ENCODE measurements at places on chromosomes 11 and 22.

DNA sequence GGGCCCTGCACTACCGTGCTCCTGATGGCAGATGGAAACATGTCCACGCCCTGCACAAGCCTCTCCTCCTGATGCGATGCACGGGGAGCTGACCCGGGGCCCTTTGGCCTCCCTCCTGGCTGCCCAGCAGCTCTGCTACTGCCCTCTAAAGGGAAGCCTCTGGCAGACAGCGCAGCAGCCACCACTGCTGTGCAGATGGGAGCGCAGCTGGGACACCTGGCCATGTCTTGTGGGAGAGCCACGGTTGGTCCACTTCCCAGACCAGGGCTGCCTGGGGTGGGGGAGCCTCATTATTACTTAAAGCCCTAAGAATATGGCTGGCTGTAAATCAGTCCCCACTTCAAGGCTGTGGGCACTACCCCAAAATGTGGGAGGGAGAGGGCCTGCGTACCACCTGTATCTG is 38.3 kb downstream of the TBX1 start:
- no peak for DNase-seq

GRCh38 chr11:82183346-82183745 is 550.3 kb downstream of the FAM181B start:
- no peak for DNase-seq

DNA sequence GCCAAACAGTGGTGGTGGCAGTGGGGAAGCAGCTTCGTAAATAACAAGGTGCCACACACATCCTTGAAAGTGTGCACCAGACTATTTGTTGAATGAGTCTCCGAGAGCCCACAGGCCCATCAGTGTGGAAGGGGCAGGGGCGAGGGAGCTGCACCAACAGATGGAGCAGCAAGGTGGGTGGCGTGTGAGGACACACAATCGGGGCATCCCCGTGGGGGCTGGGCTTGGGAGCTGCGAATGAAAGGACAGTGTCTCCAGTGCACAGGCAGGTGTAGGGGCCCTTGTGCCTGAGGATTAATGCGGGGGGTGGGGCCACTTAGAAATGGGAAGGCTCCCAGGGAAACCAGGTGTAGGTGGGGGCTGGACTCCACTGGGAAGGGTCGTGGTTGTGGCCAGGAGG is 2.8 kb downstream of the NRXN2 start:
- no peak for DNase-seq

- DNase-seq: no peak
Measured at GRCh38 chr11:120239713-120240640, at the start of gene POU2F3. TSS of gene POU2F3 (plus strand) at chr11:120240140. CDS start at chr11:120240344, 204 bp downstream.

DNA sequence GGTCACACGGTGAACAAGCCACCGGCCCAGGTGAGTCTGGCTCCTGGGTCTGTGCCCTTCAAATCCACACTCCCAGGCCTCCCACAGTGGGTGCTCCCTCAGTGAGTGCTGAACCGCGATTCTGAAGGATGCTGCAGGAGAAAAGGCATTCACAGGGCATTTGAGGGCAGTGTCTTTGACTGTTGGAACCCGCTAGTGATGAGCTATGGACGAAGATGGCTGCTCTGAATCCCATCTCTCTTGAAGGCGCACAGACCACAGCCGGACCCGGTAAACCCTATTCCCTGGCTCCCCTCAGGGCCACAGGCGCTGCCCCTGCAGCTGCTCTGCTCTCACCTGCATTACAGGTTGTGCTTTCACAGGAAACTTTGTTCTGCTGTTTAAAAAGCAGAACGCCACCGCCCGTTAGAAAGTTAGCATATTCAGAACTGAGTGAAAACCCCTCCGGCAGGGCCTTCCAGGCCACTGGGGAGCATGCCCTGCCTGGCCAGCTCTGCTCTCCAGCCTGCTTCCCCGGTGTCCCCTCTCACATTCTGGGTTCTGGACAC is 3.2 kb downstream of the LRRC32 start:
- no peak for DNase-seq

- DNase-seq: peak; percentile 91
Measured at GRCh38 chr22:36461665-36462649, 19.5 kb downstream of the TXN2 start.

- no peak for DNase-seq
Measured at GRCh38 chr22:20951932-20952380, 15.1 kb upstream of the AIFM3 start.

GRCh38 chr11:131819865-131820264 is 449.4 kb downstream of the NTM start:
- no peak for DNase-seq

DNA sequence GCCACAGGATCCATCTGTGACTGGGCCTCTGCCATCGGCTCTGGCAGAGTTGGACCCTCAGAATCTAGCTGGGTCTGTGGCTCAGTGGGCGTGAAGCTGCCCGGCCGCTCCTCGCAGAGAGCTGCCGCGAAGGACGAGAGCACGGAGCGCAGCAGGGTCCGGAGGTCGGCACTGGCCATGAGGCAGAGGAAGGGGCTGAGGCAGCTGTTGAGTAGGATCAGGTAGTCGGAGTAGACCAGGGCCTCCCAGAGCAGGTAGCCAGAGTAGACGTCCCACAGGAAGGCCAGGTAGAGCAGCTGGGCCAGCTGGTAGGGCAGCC is 912 bp downstream of the GPR152 start:
- no peak for DNase-seq

- no peak for DNase-seq
Measured at GRCh38 chr11:12139144-12139881, 28.9 kb downstream of the MICAL2 start.

GRCh38 chr11:32113920-32114203 is 23.0 kb downstream of the RCN1 start:
- DNase-seq: no peak

DNA sequence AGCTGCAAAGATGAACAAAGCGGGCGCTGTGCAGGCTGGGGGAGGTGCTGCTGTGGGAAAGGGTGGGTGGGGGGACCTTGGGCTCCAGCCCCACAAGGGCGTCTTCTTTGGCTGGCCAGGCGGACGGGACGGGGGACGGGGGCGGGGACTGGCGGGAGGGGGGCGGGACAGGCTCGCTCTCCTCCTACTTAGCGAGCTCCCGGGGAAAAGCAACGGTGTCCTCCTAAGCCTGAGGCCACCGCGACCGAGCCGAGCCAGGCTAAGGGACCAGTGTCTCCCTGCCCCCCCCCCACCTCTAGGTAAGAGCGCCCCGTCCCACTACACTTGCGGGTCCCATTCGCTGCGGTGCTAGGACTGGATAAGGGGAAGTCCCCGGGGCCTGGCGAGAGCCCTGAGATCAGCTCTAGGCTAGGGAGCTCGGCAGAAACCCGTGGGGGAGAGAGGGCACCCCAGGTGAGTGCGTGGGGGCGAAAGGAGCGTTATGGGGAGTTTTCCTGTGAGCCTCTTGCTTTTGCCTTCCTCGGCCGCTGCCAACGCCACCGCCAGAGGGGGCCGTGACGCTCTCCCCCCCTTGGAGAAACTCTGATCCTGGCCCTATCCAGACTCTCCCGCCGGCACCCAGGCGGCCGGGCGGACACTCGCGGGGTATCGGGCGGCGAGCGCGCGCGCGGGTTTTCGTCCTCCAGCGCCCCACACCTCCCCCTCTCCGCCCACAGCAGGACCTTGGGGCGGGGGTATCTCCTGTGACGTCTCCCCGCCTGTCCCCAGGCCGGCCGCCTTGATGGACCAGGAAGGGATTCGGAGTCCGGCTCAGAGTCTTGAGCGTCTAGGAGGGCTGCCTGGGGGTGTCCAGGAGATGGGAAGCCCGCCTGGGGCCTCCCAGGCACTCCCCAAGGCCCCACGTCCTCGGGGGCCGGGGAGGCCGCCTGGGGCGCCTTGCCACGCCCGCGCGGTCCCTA is at the start of gene PHLDB1:
PHLDB1 (plus strand) TSS at position 215 of the 959 bp plus-strand sequence. CDS start 6,222 bp downstream, outside the sequence.
- DNase-seq: no peak

DNA sequence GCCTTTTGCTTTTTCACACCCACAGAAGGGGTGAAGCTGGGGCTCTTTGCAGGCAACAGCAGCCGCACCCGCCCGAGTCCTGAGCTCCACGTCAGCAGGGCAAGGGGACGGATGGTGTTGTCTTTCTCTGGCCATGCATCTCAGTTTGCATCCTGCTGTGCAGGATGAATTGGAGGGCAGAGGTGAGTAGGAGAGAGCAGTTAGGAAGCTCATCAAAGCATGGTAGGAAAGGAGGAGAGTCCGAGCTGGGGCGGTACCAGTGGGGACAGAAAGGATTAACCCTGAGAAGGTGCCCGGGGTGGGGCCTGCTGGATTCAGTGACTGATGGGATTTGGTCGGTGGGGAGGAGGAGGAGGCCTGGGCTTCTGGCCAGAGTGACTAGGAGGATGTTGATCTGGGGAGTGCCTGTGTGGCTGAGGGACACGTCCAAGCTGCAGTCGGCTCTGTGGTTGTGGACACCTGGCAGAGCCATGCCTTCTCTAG is 14.6 kb downstream of the FAM83F start:
- DNase-seq: no peak

DNA sequence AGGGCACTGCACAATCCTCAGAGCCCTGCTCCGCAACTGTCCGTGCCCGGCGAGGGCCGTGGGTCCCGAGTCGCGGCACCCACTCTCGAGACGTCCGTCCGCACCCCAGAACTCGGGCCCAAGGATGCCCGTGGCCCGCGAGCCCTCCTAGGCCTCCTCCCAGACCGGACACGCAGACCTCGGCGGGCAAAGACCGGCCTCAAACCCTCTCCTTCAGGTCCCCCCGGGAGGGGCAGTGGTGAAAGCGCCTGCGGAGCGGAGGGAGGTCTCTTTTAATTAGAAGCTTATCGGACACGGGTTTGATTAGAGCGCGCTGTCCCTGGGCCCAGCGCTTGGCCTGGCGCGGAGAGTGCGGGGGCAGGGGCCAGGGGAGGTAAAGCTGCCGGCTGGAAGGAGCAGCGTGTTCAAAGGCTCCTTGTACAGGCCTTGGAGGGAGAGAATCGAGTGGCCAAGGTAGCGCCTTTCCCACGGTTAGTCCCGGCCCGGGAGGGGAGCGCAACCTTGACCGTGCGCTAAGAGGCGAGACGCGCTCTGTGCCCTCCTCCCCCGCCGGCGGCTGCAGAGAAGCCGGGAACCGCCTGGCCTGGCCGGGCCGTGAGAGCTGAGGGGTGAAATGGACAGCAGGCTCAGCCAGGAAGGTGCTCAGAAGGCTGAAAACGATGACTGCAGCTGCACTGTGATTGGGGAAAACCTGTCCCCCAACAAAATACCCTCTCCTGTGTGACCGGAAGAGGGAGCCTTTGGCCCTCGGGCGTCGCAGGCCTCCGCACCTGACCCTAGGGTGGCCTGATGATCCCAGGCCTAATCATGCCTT is 4.6 kb downstream of the WT1 start:
- no peak for DNase-seq

DNA sequence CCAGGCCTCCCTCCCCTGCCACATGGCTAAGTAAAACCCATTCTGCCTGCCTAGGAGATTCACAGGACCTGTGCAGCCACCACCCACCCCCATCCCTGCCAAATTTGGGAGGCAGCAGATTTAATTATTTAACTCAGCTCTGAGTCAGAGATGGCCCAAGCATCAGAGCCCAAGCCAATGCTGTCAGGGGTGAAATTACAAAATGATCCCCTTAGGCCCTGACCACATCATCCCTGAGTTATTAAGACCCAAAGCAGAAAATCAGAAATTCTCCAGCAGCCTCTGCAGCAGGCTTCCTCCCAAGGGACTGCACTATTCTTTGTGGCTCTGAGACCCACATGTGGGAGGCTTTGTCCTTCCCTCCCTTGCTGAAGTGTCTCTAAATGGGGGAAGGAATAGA is 52.8 kb upstream of the RRAS2 start:
- DNase-seq: no peak

DNA sequence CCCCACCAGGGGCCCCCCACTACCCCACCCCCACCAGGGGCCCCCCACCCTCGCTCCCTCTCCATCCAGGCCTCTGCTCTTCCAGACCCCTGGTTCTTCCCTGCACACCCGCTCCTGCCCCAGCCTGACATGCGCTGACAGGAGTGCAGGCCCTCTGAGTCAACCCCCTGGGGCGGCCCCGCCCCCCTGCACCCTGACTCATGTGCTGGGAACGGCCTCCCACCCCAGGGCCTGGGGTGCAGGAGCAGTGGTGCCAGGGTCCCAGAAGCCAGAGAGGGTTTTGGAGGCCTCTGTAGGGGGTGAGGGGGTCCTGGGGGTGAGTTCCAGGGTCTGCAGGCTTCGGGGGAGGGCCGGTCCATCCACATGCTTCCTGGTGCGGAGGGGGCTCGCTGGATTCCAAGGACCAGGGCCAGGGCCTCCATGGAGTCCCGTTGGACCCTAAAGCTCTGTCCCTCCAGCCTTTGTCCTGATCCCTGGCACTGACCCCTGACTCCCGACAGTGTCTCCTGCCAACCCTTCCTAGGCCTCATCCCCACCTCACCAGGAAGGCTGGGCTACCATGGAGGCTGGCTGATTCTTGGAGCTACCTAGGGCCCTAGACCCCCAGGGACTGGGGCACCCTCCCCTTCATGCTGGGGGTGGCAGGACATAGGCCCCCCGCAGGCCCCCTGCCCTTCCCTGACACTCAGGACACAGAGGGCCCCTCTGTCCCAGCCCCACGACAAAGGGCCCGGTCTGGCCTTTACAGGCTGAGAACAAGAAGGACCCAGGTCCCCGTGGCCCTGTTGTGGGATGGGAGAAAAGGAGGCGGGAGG is 583 bp upstream of the PKP3 start:
- DNase-seq: no peak

Measured in epithelial cell of proximal tubule (primary cell).